AG04450 (cell line): ENCODE measurements at places on chromosomes 5 and 9.
A peak's percentile ranks its signal among the peaks of the same experiment; 100 is the strongest.

DNA sequence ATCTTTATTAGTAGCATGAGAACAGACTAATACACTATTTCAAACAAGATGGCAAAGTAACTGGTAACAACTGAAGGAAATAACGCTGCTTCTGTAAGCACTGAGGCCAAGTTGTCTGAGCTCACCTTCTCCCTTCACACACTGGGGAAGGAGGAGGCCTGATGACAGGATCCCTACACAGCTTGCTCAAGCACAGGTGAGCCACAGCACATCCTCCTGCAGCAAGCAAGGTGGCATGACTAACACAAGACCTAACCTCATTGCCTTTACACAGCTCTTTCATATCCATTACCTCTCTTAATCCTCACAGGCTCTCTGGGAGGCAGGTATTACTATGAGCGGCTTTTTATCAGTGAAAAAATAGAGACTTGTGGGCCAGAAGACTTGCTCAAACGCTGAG lies 83.3 kb downstream of the ARL15 start:
- no peak for DNase-seq

GRCh38 chr5:2030131-2030530 lies 147.4 kb upstream of the IRX4 start:
- no peak for DNase-seq

GRCh38 chr9:80175286-80176150 lies 603.8 kb downstream of the TLE4 start:
- no peak for DNase-seq

DNA sequence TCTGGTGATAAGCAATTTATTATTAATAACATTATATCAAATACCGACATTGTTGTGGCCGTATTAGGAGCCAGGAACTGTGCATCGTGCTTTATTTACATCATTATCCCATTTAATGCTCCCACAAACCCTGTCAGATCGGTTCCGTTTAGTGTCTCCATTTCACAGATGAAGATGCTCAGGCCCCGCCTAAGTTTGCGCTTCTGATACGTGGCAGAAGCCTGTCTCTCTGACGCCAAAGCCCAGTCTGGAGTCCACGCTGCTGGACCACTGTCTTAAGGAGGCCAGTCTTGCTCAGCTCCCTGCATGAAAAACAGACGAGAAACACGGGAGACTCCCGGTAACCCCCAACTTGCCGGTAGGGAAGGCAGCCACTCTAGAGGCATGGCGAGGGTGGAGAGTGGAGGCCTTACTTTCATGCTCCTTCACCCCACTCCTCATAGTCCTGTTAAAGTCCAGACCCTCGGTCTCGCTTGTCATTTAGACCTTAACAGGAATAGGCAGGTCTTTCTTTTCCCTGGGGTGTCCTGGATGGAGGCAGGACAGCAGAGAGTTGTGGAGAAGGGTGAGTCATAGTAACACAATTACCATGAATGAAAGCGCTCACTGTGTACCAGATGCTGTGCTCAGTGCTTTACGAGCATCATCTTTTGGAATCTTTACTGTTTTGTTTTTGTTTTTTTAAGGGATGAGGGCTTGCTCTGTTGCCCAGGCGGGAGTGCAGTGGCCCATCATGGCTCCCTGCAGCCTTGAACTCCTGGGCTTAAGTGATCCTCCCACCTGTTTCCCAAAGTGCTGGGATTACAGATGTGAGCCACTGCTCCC lies 872 bp downstream of the TXNDC15 start:
- DNase-seq: peak; percentile 68

DNA sequence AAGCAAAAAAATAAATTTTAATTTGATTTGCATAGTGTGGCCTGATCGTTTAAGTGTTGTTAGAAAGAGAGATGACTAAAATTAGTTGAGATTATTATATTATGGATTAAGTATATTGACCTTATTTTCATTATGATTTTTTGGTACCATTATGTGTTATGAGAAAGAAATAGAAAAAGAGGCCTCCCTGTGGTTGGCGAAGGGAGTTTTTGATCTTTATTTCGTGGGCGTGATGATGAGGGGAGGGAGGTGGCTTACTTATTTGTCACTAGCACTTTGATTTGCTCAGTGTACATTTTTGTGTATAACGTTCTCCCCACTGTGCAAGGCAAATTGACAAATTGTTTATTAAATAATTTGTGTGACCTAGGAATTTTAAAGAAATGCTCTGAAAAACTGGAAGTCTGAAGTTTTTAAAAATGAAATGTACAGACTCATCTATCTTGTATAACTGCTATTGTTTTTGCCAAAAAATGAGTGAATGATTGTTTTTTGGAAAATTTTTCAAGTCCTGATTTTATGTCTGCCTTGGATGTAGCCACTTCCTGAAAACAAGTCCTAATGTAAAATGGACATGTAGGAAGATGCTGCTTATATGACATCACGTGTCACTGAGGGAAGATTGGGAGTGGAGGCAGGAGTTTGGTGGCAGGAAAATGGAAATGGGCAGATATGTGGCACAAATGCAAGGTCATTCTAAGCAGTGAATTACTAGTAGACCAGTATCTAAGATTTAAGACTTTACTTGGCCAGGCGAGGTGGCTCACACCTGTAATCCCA lies 3.0 kb downstream of the DAPK1 start:
- DNase-seq: no peak

- no peak for DNase-seq
Measured at GRCh38 chr5:136295914-136296313, 69.4 kb downstream of the TRPC7 start.

DNA sequence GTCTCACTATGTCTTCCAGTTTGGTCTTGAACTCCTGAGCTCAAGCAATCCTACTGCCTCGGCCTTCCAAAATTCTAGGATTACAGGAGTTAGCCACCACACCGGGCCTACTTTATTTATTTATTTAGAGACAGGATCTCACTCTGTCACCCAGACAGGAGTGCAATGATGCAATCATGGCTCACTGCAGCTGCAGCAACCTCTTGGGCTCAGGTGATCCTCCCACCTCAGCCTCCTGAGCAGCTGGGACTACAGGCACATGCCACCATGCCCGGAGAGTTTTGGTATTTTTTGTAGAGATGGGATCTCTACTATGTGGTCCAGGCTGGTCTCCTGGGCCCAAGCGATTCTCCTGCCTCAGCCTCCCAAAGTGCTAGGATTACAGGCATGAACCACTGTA lies 32.8 kb downstream of the PHAX start:
- no peak for DNase-seq

DNA sequence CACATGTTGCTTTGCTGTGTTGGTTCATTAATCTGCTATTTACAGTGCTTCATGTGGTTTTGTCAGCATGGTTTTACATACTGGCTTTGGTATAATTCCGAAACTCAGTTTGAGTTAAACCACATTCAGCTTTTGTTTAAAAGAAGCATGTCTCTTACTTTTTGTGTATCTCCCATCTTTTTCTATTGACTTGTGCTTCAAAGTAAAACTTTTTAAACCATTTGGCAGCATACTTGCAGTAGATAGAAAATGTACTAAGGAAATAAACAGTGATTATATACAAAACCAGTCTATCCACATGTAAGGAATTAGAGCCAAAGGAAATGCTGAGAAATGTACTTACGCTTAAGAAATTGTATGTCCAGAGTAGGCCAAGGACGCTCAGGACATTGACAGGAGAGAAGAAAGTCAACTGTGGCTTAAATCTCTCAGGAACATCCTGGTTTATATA lies 286.9 kb downstream of the ARHGEF28 start:
- no peak for DNase-seq

- DNase-seq: no peak
Measured at GRCh38 chr5:11504065-11504885, 400.0 kb downstream of the CTNND2 start.

- no peak for DNase-seq
Measured at GRCh38 chr9:4175846-4176245, 124.0 kb downstream of the GLIS3 start.

GRCh38 chr5:112978836-112979235 lies 2.2 kb downstream of the DCP2 start:
- no peak for DNase-seq

DNA sequence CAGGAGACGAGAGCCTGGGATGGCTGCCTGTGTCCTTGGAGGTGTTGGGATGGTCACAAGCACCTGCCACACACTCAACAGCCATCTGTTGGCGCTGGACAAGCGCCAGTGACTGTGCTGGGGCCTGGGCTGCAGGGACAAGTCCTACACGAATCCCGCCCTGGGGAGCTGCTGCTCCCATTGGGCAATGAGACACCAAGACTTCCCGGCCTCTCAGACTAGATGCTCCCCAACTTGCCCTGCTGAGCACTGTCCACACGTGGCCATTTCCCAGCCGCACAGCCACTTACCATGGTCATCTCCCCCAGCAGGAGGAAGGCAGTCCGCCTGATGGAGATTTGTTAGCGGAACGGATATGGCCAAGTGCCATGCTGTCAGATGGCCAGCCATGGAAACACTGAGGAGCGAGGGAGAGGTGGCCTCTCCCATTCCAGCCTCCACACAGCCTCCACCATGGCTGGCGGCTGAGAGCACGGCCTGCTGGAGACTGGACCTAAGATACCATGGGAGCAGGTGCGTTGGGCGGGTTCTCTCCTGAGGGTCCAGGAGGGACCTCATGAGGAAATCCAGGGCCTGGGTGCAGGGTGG lies 43.9 kb downstream of the PRRT1B start:
- no peak for DNase-seq

- no peak for DNase-seq
Measured at GRCh38 chr9:116389541-116390302, 236.1 kb downstream of the PAPPA start.

- no peak for DNase-seq
Measured at GRCh38 chr5:78627766-78628165, 20.8 kb downstream of the LHFPL2 start.

DNA sequence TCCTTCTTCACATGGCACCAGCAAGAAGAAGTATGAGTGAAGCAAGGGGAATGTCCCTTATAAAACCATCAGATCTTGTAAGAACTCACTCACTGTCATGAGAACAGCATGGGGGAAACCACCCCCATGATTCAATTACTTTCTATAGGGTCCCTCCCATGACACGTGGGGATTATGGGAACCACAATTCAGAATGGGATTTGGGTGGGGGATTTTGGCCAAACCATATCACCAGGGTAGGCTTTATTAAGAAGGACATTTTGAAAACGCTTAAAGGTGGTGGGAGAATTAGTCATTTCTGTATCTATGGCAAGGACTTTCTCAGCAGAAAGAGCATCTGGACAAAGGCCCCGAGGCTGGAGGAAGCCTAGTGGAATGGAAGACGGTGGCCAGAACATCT lies 100.2 kb upstream of the ADAMTS16 start:
- no peak for DNase-seq

- no peak for DNase-seq
Measured at GRCh38 chr5:141003031-141003430, 36.8 kb downstream of the PCDHAC2 start.

GRCh38 chr5:18992264-18992663 lies 995.7 kb downstream of the CDH18 start:
- DNase-seq: no peak

DNA sequence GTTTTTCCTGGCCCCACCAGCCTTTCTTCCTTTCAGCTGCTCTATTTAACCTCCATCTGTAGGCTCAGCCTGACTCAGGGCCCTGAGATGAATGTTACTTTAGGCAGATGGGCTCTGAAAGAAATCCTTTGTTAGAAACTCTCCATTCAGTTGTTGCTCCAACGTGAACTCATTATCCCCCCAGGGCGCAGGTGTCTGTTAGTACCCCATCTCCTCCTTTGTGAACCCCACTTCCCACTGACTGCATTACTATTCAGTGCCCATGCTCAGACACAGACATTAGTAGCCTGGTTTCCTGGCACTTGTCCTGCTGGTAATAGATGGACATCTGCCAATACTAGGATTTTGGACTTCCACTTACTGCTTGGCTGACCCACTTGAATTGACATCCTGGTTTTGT lies 1271.6 kb downstream of the PTPRD start:
- DNase-seq: no peak
